ENCODE measurements at places on chromosomes 2 and 18. TPM values are rescaled to one million over a fixed set of nuclear protein-coding genes. Genes with fewer than 3 reads are reported as not detected.

DNA sequence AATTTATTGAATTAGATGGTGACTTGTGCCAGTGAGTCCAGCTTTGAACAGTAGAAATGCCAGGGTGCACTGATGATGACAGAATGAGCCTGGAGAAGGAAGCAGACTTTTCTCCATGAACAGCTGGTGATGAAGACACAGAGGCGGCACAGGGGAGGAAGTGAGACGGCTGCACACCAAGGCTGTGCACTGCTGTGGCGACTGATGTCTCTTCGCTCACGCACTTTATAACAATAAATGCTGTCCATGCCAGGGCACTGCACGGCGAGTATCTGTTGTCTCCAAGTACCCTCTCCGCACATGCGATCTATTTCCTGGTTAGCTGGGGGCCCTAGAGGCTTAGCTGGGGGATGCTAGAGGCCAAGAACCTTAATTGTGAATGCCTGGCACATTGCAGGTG is 175.2 kb downstream of the TMEM200C start:
- no peak overlapping the region for H3K4me3 ChIP-seq
- no peak overlapping the region for H3K27ac ChIP-seq
- DNase-seq: no peak
- no peaks in the 10 kb centered on the region for H3K4me1 ChIP-seq
- no peaks in the 10 kb centered on the region for H3K27me3 ChIP-seq

- H3K4me1 ChIP-seq: no peaks in the 10 kb centered on the region
- DNase-seq: no peak
- H3K27ac ChIP-seq: no peak overlapping the region
- no peaks in the 10 kb centered on the region for H3K36me3 ChIP-seq
- H3K27me3 ChIP-seq: peaks cover 36% of the 10 kb centered on the region
Observed at GRCh38 chr2:219560037-219560892, 11.1 kb downstream of the OBSL1 start.

DNA sequence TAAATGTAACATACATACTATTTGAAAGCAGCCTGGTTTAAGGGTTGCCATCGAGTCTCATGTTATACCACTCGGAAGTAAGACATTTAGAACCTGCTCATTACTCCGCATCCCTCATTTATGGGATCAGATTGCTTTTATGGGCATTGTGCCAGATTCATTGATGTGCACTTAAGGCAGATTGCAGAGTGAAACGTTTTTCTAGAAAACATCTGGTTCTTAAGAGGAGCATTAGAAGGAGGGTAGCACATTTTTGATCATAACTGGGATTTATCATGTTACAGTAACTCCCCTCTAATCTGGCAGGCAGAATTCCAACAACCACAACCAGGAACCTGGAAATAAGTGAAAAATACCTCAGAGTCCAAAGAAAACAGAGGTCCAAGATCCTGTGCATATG is 74.2 kb upstream of the GALNT3 start:
- peaks cover 4% of the 10 kb centered on the region for H3K36me3 ChIP-seq
- no peak overlapping the region for H3K4me3 ChIP-seq
- no peaks in the 10 kb centered on the region for H3K27me3 ChIP-seq
- no peak for DNase-seq
- H3K4me1 ChIP-seq: no peaks in the 10 kb centered on the region

GRCh38 chr2:177171418-177171865 is 41.2 kb upstream of the HNRNPA3 start:
- no peaks in the 10 kb centered on the region for H3K27me3 ChIP-seq
- H3K4me1 ChIP-seq: no peaks in the 10 kb centered on the region
- no peak for DNase-seq
- no peak overlapping the region for H3K27ac ChIP-seq
- H3K36me3 ChIP-seq: no peaks in the 10 kb centered on the region
- no peak overlapping the region for H3K4me3 ChIP-seq

- H3K4me1 ChIP-seq: no peaks in the 10 kb centered on the region
- H3K36me3 ChIP-seq: no peaks in the 10 kb centered on the region
- no peaks in the 10 kb centered on the region for H3K27me3 ChIP-seq
Observed at GRCh38 chr2:218145124-218145523, 19.3 kb downstream of the CXCR2 start.

GRCh38 chr2:69683170-69683971 is 39.8 kb upstream of the AAK1 start:
- H3K4me3 ChIP-seq: no peak overlapping the region
- H3K4me1 ChIP-seq: peaks cover 10% of the 10 kb centered on the region
- H3K27ac ChIP-seq: peak overlapping the region; percentile 84
- DNase-seq: no peak
- H3K36me3 ChIP-seq: no peaks in the 10 kb centered on the region

DNA sequence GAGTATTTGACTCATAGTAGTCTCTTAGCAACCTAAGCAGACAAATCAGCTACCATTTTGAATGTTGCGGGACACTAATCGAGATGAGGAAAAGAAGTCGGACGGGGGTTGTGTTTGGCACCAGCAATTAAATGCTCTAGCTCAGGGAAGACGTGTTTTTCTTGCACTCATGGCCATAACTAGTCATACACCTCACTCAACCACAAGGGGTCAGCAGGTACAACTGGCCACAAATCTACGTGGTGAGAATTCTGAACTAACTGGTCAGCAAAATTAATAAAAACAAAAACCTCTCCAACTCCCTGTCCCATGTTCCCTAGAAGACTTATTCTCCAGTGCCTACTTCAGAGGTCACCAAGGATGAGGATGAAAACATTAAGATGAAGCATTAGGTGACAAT is 1467.8 kb downstream of the DPP10 start:
- no peaks in the 10 kb centered on the region for H3K36me3 ChIP-seq
- no peak for DNase-seq
- H3K27me3 ChIP-seq: no peaks in the 10 kb centered on the region

DNA sequence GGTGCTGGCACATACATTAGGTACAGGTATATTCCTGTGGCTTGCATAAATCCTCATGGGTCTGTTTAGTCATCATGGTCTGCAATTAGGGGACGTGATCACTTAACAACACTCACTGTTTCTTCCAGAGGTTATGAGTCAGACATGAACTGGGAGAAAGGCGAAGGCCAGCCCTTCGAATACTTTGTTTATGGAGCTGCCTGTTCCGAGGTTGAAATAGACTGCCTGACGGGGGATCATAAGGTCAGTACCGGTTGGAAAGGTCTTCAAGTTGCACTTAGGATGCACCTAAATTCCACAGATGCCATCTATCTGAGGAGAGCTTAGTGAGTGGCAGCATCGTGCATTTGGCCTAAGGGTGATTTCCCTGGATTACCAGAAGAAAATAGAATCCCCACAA is 76.9 kb downstream of the AOX1 start:
- DNase-seq: no peak
- no peaks in the 10 kb centered on the region for H3K4me1 ChIP-seq
- no peak overlapping the region for H3K27ac ChIP-seq
- H3K27me3 ChIP-seq: no peaks in the 10 kb centered on the region

DNA sequence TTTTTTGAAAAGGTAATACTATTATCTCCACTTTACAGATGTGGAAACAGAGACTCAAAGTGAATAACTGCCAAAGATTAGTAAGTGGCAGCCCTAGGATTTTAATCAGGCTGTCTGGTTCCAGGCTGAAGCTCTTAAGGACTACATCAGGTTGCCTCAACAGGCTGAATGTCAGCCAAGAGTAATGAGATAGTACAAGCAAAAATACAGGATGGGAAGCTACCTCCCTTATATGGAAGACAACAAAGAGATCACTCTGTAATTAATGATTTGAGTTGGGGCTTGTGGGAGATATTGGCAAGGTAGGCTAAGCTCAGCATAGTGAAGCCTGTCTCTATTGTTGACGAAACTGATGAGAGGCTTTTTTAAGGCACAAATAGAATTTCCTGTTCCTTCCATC is 323.1 kb downstream of the KCNJ3 start:
- H3K4me3 ChIP-seq: no peak overlapping the region
- DNase-seq: no peak
- no peaks in the 10 kb centered on the region for H3K4me1 ChIP-seq
- H3K36me3 ChIP-seq: no peaks in the 10 kb centered on the region

- no peak overlapping the region for H3K27ac ChIP-seq
- H3K36me3 ChIP-seq: no peaks in the 10 kb centered on the region
- no peak for DNase-seq
- no peak overlapping the region for H3K4me3 ChIP-seq
- no peaks in the 10 kb centered on the region for H3K27me3 ChIP-seq
- no peaks in the 10 kb centered on the region for H3K4me1 ChIP-seq
Observed at GRCh38 chr2:33371304-33372090, 105.0 kb upstream of the RASGRP3 start.

- no peaks in the 10 kb centered on the region for H3K36me3 ChIP-seq
- H3K4me1 ChIP-seq: no peaks in the 10 kb centered on the region
- peaks cover 21% of the 10 kb centered on the region for H3K27me3 ChIP-seq
- no peak overlapping the region for H3K4me3 ChIP-seq
Observed at GRCh38 chr2:27003857-27004256, 28.9 kb upstream of the TMEM214 start.

DNA sequence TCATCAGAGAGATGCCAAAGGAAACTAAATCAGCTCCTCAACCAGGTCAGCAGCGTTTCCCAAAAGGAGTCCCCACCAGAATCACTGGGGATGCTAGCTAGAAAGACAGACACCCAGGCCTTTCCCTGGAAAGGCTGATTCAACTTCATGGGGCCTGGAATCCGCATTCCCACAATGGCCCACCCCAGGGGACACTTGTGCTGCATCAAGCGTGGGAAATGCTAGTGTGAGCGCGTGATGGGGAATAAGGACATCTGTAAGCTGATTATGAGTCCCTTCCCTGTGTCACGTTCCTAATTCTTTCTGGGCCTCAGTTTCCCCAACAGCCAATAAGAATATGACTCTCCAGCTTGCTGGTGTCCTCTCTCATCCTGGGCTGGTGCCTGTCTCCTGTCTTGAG is 2.2 kb upstream of the WNT10A start:
- no peak for DNase-seq
- no peak overlapping the region for H3K27ac ChIP-seq
- H3K36me3 ChIP-seq: no peaks in the 10 kb centered on the region

Gene DOK6
- total RNA-seq: 0.57 TPM

Gene ADAM23
- 4.0 TPM for total RNA-seq

Gene ARHGEF33
- 0.33 TPM for total RNA-seq

Gene NEU2
- total RNA-seq: not detected

Gene STPG4
- 0.14 TPM for total RNA-seq

Gene ABCG5
- not detected for total RNA-seq

Gene TUBA3E
- total RNA-seq: 0.05 TPM
